ENCODE measurements at places on chromosomes 11 and 22.
A peak's percentile ranks its signal among the peaks of the same experiment; 100 is the strongest.

DNA sequence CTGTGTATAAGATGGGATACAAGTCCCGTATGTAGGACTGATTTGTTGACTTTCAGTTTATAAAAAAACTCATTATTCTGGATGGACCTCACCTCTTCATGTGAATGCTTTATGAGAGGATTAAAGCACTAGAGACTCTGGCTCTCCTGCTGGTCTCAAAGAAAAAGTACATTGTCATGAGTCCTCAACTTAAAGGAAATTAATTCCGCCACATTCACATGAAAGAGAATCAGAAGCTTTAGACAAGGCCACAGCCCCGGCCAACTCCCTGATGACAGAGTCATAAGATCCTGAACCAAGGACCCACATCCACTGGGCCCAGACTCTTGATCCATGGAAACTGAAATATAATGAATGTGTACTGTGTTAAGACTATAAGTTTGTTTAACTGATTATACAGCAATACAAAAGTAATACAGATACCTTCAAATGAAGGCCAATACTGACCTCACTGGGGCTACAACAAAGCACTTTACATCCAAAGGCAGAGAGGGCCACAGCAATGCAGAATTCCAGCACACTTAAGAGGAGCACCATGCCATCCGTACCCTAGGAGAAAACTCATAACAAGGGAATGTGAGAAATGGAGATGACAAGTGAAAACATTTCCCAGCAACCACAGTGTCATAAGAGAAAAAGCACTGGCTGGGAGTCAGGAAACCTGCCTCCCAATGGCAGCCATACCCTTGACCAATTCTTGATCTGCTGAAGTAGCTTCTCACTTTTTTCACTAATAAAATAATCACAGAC is 25.4 kb upstream of the MS4A6A start:
- DNase-seq, result no peak

GRCh38 chr11:85096939-85097338 is 530.2 kb downstream of the DLG2 start:
- no peak for DNase-seq

- no peak for DNase-seq
Measured at GRCh38 chr11:120914021-120914420, 109.9 kb upstream of the TBCEL start.

GRCh38 chr22:36340621-36341020 is 47.1 kb downstream of the MYH9 start:
- DNase-seq, result no peak

- DNase-seq, result peak; percentile 64
Measured at GRCh38 chr11:67056267-67057204, at the start of gene RHOD. Gene RHOD (plus strand): TSS chr11:67056847. CDS start chr11:67056903, 56 bp downstream.

- DNase-seq, result no peak
Measured at GRCh38 chr22:42977569-42977968, 37.4 kb downstream of the PACSIN2 start.

DNA sequence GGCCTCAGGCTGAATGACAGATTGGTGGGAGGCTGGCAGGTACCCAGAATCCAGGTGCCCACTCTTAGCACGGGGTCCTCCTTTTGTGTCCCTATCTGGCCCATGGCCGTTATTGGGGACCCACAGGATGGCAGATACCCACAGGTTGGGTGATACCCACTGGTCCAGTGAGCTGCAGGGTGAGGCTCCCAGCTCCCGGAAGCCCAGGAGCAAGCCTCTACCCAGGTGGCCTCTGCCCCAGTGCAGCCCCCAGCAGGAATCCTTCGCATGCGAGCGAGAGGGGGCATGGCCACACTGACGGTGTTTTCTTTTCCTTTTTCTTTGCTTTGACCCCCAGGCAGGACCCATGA is 116.1 kb downstream of the PHF21B start:
- DNase-seq, result no peak

GRCh38 chr22:20859615-20860014 is 808 bp downstream of the SNAP29 start:
- DNase-seq, result no peak

Data from GM12892 (cell line).